ENCODE measurements at places on chromosomes 1 and 21.

DNA sequence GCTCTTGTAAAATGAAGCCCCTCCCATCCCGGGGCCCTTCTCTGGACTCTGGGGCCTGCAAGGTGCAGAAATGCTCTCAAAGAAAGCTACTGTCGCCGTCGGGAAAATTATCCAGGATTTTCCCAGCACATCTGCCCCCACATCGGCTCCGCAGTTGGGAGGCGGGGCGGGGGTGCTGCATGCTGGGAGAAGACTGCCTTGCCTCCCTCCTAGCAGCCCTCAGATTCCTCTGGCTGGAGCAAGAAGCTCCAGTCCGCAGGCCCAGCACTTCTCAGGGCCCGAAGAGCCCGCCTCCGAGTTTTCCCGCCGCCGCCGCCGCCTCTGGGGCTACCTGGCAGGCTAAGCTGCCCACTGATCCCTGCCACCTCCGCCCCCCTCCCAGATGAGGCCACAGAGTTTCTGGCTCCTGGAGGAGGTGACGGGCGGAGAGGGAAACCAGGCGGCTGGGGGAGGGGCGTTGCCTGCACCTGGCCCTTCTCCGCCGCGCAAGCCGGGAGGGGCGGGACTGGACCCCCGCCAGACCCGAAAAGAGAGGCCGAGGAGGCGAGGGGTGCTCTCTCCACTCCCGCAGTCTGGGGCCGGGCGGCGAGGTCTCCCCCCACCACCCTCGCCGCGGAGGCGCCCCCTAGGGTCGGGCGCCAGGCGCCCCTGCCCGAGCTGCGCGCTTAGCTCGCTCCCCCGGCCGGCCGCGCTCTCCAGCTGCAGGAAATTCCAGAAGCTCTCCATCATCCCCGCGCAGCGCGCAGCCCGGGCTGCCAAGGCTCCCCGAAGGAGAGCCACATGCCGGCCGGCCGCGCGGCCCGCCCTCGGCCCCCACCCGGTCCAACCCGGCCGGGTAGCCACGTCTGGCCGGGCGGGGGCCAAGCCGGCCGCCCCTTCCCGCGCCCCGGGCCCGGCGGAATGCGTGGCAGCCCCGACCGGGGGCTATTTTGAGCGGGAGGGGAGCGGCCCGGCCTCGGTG is 28.8 kb downstream of the AHDC1 start:
- DNase-seq: no peak

GRCh38 chr1:207799989-207800648 is 48.3 kb downstream of the CD46 start:
- DNase-seq: no peak

GRCh38 chr1:66415281-66415680 is 118.7 kb upstream of the SGIP1 start:
- no peak for DNase-seq

DNA sequence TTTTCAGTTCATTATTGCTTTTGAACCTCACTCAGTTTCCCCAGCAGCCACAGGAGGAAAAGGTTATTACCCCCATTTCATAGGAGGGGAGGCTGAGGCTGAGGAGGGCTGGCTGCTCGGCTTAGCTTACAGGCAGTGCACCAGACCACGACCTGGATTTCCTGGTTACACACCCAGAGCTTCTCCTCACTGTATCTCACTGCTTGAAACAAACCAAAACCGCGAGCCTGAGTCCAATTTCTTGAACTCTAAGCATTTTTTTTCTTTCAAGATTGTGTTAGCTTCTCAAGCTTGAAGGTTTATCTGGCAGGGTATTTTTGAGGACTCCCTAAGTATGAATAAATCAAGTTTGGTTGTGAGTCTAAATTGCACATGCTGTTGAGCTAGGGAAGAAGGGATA is 188.9 kb upstream of the EDN2 start:
- no peak for DNase-seq

DNA sequence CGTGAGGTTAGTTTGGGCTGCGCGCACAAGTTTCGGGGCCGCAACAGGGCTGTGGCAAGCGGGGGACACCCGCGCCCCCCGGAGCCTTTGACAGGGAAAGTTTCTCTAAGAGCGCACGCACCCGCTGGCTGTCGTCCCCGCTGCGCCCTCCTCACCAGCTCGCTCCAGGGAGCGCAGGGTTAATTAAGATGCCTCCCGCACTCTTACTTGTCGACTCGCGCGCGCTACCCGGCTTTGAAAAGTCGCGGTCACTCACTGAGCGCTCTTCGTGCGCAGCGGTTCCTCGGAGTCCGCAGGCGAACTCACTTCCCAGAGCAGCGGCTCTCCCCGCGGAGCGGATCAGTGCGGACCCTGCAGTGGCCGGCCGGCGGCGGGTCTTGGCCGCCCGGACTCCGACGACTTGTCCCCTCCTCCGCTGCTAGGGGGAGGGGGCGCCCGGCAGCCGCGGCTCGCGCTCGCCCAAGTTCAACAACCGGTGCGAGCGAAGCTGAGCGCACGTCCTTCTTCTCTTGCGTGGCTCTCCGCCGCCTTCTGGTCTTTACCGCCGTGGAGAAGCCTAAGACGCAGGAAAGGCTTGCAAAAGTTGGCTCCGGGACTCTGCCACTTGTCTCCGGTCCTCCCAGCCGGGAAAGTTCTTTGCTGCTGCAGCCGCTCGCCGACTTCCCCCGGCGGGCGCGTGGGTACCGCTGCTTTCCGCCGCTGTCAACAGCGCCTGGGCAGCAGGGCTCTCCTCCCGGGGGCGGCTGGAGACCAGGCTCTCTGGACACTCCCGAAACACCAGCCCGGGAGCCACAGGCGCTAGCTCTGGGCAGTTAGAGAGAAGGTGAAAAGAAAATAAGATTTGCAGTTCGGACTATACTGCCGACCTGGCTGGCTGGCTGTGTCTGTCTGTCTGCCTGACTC is 506 bp downstream of the JUN start:
- peak; percentile 56 for DNase-seq

DNA sequence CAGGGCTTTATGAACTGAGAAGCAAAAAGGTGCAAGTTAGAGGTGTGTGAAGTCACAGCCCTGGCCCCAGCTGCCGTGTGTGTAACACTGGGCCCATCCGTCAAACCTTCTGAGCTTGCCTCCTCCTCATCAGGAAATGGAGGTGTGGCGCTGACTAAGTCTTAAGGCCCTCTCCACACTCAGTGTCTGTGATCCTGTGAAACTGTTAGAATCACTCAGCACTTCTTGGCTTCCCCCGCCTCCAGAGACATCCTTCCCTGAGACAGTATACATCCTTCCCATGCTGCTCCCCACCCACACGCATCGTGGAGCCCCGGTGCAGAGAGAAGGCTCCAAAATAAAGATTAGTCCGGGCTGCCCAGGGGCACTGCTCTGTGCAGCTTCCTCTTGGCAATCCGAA is 33.3 kb downstream of the LRP8 start:
- DNase-seq: peak; percentile 38

DNA sequence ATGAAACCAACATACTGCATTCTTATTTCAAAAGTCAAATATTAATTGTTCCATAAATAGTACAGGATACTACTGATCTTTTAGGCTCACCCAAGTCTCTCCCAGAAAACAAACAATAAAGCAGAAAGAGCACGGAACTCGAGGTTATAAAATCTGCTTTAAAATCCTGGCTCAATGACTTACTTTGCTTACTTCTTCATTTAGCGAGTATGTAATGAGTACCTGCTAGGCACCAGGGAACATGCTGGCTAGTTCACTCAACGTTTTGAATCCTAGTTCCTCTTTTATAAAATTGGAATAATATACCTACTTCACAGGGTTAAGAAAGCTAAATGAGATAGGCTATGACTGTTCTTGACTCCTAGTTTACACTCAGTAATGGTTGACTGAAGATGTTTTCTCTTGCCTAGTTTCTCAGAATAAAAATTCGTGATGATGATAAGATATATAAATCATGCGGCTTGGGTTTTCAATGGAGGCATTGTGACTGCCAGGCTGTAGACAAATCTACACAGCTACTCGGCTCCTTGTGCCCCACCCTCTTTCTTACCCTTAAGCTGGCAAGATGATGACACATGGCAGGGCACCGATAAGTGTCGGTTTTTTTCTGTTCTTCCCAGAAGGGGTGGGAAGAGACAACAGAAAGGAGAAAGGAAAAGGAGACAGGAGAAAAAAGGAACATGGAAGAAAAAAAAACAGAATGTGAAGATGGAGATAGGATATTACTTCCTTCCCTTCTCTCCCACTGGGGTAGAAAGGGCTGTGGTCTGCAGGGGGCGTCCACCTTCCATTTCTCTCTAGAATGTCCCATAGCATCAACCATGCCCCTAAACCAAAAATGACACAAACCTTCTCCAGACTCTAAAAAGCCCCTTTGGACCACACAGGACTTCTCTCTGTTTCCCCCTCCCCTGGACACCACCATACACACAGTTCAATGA is 507.1 kb downstream of the SMYD3 start:
- no peak for DNase-seq

Measured in activated naive CD4-positive, alpha-beta T cell treated with anti-CD3 and anti-CD28 coated beads, Interleukin-2, amount 50 U/mL, for 16 hours (primary cell).